ENCODE measurements at places on chromosomes 16 and 17. TPM values are rescaled to one million over a fixed set of nuclear protein-coding genes. Genes with fewer than 3 reads are reported as not detected.

Gene GSG1L
- not detected for total RNA-seq

Gene SSTR5
- total RNA-seq, result 20.1 TPM

Gene PNMT
- total RNA-seq, result 6.1 TPM

Gene ACSM3
- total RNA-seq, result 2.3 TPM

Gene TNFRSF13B
- total RNA-seq, result not detected

Gene ARSG
- 3.3 TPM for total RNA-seq

Gene ZPBP2
- not detected for total RNA-seq

Gene MARVELD3
- total RNA-seq, result not detected

Gene GPR142
- not detected for total RNA-seq

Gene ZMYND15
- 1.8 TPM for total RNA-seq

Gene TBKBP1
- 24.8 TPM for total RNA-seq

Gene TVP23A
- 0.95 TPM for total RNA-seq

Gene GPR179
- not detected for total RNA-seq

Gene TBC1D3I
- total RNA-seq, result 0.63 TPM

Gene KCNH4
- 0.07 TPM for total RNA-seq

Gene SDR42E2
- not detected for total RNA-seq

Gene STRADA
- 26.1 TPM for total RNA-seq

Gene PYY
- total RNA-seq, result not detected

Gene ADAMTS18
- total RNA-seq, result not detected

Gene C16orf74
- 1.2 TPM for total RNA-seq

Gene FAM234A
- total RNA-seq, result 183 TPM

Gene TMEM98
- 6.1 TPM for total RNA-seq

Gene CHST4
- total RNA-seq, result not detected

Gene MYH11
- 51.1 TPM for total RNA-seq

Gene LMF1
- total RNA-seq, result 12.3 TPM

Gene HOXB6
- 2.0 TPM for total RNA-seq

Gene HOXB13
- not detected for total RNA-seq

Gene RNF40
- 29.3 TPM for total RNA-seq

Gene USH1G
- total RNA-seq, result not detected

Gene IRX5
- total RNA-seq, result 20.3 TPM
